Activated CD4-positive, alpha-beta memory T cell treated with anti-CD3 and anti-CD28 coated beads, Interleukin-2, amount 10 ng/mL, durations not matched to agents 7 days and 5 days (primary cell): ENCODE measurements at places on chromosomes 1 and 21. TPM values are rescaled to one million over a fixed set of nuclear protein-coding genes. Genes with fewer than 3 reads are reported as not detected.

DNA sequence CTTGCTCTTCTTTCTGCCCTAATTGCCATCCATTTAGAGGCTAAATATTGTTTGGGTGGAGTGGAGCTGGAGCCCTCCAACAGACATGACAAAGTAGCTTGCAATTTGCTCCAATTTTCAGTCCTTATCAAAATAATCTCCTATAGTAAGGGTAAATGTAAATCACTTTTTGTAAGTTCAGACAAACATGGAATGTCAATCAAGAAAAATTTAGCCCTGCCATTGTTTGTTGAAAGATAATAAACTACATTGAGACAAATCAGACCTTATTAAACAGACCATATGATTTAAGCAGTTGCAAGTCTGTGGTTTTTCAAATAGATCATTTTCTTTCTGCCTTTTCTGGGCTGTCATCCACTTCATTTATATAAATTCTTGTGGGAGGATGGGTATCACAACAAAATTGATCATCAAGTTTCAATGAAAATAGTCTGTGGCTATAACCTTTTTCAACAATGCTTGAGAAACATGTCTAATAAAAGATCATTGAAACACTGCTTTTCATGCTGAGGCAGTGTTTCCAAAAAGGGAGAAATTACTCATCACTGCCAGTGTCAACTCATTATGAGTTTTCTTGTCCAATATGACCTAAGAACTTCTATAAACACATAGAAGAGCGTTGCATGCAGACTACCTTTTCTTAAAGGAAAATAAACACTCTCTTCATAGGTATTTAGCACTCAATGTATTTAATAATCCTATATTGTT lies 1152.0 kb upstream of the B3GALT2 start:
- H3K4me3 ChIP-seq = no peak overlapping the region
- no peaks in the 10 kb centered on the region for H3K36me3 ChIP-seq

GRCh38 chr21:36873513-36873912 lies 93.0 kb downstream of the HLCS start:
- H3K27me3 ChIP-seq = no peaks in the 10 kb centered on the region
- H3K4me3 ChIP-seq = no peak overlapping the region
- no peaks in the 10 kb centered on the region for H3K4me1 ChIP-seq
- H3K36me3 ChIP-seq = no peaks in the 10 kb centered on the region
- no peak for DNase-seq

The LPAR3 gene
- total RNA-seq = 1.7 TPM

The HCRTR1 gene
- total RNA-seq = not detected

The LAMC1 gene
- 0.53 TPM for total RNA-seq

GRCh38 chr1:61079898-61080336 lies 2.4 kb upstream of the NFIA start:
- H3K4me3 ChIP-seq = no peak overlapping the region
- DNase-seq = no peak
- H3K27ac ChIP-seq = no peak overlapping the region
- peaks cover 4% of the 10 kb centered on the region for H3K36me3 ChIP-seq

- H3K36me3 ChIP-seq = no peaks in the 10 kb centered on the region
- H3K4me1 ChIP-seq = peaks cover 2% of the 10 kb centered on the region
- H3K4me3 ChIP-seq = no peak overlapping the region
- H3K27me3 ChIP-seq = peaks cover 2% of the 10 kb centered on the region
- no peak overlapping the region for H3K27ac ChIP-seq
- DNase-seq = no peak
These were observed 21.1 kb downstream of the CRYAA start for GRCh38 chr21:43189936-43190335.

DNA sequence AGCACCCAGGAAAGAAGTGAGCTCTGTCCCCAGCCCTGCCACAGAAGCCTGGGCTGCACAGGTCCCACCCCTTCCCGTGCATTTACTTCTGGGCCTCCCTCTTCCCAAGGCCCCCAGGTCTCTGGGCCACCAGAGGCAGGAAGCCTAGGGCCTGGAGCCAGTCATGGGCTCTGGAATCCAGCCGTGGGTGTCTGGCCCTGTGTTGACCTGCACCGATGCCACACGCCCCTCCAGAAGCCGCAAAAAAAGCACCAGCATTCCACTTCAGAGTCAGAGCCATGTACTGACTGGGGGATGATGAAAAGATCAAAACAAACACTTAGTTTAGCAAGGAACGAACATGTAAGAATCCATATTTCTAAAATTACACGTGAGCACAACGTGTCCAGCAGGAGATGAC lies 141.7 kb downstream of the NPHP4 start:
- H3K27me3 ChIP-seq = no peaks in the 10 kb centered on the region
- H3K4me3 ChIP-seq = no peak overlapping the region
- no peaks in the 10 kb centered on the region for H3K36me3 ChIP-seq
- no peak for DNase-seq

The RCC2 gene
- 111 TPM for total RNA-seq

GRCh38 chr1:1573843-1574720 lies 581 bp downstream of the SSU72 start:
- H3K36me3 ChIP-seq = peaks cover 29% of the 10 kb centered on the region
- H3K4me3 ChIP-seq = peak overlapping the region; percentile 94
- peaks cover 40% of the 10 kb centered on the region for H3K4me1 ChIP-seq
- peak overlapping the region; percentile 95 for H3K27ac ChIP-seq
- DNase-seq = peak; percentile 80
